ENCODE measurements at places on chromosomes 5 and 9. TPM values are rescaled to one million over a fixed set of nuclear protein-coding genes. Genes with fewer than 3 reads are reported as not detected.

The OR2S2 gene
- total RNA-seq: not detected

The LCN10 gene
- 0.70 TPM for total RNA-seq

GRCh38 chr5:61081741-61082140 lies 80.5 kb downstream of the SMIM15 start:
- no peak for DNase-seq

DNA sequence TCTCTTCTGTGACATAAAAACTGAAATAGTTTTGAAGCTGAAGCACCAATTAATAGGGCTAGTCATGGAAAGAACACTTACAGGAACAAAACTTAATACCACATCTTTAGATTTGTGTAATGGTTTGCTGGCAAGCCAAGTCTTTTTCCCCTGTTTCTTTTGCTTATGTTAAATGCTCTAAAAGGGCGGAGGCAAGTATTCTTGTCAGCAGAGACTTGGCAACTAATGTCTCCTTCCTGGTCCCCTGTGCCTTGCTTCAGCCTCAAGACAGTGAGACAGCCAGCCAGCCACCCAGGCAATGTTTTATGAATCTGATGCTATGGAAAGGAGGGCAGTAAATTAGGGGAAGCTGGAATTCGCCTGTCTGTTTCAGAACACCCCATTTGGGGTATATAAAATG lies 45.7 kb downstream of the PRRC1 start:
- DNase-seq: no peak

- DNase-seq: no peak
These were observed 27.5 kb downstream of the CEL start for GRCh38 chr9:133089271-133089671.

- no peak for DNase-seq
These were observed 1.7 kb downstream of the SMIM33 start for GRCh38 chr5:139472386-139473030.

GRCh38 chr5:150120062-150120441 lies 33.7 kb upstream of the CSF1R start:
- no peak for DNase-seq
